ENCODE measurements at places on chromosomes 5 and 9.

DNA sequence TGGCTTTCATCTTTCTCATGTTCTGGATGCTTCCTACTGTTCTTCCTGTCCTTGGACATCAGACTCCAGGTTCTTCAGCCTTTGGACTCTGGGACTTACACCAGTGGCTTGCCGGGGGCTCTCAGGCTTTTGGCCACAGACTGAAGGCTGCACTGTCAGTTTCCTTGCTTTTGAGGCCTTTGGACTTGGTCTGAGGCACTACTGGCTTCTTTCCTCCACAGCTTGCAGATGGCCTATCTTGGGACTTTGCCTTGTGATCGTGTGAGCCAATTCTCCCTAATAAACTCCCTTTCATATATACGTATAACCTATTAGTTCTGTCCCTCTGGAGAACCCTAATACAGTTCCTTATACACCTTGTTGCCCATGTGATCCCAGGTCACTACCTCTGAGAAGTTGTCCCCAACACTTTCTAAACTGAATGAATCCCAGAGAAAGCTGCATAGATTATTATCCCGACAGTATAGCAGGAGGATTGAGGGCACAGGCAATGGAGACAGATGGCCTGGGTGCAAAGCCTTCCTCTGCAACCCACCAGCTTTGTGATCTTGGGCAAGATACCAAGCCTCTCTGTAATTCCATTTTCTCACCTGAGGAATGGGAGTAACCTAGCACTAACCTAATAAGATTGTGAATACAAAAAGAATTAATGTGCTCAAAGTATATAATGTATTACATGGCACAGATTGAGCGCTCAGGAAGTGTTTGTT is 449.6 kb upstream of the BRINP1 start:
- DNase-seq, result no peak

- DNase-seq, result no peak
Observed at GRCh38 chr9:8730618-8731017, 931.0 kb upstream of the DMAC1 start.

- no peak for DNase-seq
Observed at GRCh38 chr5:177355868-177356168, 1.9 kb upstream of the RGS14 start.

GRCh38 chr5:161483721-161484120 is 62.8 kb downstream of the GABRB2 start:
- no peak for DNase-seq

DNA sequence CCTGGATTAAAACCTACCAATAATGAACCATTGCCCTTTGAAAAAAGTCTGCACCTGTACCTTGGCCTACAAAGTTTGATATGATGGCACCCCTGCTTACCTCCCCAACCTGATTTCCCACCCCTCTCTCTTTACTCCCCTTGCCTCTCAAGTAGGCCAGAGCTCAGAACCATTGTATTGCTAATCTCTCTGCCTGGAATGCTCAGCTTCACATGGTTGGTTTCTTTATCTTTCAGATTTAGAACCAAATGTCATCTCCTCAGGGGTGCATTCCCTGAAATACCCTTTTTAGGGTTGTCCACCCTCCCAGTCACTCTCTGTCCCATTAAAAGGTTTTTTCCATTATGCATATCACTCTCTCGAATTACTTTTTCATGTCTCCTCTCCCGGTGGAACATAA is 116.6 kb upstream of the VCAN start:
- DNase-seq, result no peak

DNA sequence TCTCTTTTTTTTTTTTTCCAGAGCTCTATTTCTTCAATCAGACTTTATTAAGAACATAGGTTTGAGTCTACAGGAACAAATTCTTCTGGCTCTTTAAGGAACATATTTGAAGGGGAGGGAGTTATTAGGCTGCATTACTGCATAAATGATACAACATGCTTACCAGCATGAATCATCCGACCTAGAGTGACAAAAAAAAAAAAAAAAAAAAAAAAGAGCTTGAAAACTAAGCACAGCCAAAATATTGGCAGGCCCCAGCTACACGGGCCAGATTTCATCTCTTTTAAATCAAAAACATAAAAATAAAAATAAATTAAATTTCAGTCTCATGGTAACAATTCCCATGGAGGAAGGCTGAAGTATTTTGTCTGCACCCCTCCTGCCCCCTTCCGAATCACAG is 26.3 kb downstream of the MSX2 start:
- DNase-seq, result peak; percentile 31

GRCh38 chr5:135447298-135447929 is at the start of gene DCANP1:
TSS of gene DCANP1 (minus strand) at chr5:135447348. CDS start at chr5:135447108, 240 bp downstream.
- DNase-seq, result no peak

- DNase-seq, result peak; percentile 91
Observed at GRCh38 chr9:91193658-91194391, 167.9 kb downstream of the AUH start.

GRCh38 chr5:176768174-176768970 is 42.0 kb upstream of the UNC5A start:
- no peak for DNase-seq

- peak; percentile 32 for DNase-seq
Observed at GRCh38 chr5:81140943-81141342, 92.2 kb upstream of the CKMT2 start.

DNA sequence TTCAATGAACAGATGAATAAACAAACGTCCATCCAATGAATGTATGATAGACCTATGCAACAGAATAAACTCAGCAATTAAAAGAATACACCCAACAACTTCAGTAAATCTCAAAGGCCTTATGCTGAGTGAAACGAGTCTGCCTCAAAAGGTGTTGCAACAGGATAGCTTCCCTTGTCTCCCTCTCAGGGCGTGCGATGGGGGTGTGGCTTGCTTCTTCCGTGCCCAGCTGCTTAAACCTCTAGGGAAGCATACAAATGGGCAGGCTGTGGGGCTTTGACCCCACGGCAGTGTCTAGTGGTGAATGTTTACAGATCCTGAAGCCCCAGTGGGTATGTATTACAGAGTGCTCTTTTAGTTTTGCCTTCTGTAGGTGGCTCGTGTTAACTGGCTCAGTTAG is 87.0 kb upstream of the CCL21 start:
- no peak for DNase-seq

DNA sequence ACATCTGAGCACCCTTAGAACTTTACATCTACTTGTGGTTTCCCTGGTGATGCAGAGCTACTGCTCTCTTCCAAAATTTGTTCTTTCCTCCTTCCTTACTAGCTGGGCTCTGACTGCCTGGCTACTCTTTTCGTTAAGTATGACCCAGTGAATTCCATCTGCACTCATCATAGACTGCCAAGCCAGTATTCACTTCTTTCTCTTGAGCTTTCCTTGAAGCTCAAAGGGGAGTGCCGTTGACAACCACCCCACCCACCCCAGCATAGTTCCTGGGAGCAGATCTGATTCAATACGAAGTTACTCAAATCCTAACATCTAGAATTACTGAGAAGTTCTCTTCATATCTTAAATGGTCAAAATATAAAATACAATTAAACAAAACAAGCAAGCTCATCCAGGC is 190.5 kb downstream of the ADAMTS12 start:
- no peak for DNase-seq

DNA sequence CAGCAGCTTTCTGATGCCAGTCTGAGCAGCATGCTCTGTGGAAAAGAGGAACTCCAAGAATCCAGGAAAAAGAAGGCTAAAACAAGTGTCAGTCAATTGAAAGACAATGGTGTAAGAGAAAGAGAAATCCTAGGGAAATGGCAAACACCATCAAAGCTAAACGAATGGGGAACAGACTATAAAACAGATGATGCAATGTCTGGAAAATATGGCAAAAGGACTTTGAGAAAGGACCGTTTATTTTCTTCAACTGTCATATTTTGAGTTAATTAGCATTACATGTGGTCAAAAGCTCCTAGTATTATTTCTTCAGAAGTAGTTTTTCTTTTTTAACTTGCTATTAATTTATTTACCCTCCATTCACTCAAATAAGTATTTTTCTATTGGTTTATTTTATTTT is 465.2 kb downstream of the LRRC70 start:
- no peak for DNase-seq

DNA sequence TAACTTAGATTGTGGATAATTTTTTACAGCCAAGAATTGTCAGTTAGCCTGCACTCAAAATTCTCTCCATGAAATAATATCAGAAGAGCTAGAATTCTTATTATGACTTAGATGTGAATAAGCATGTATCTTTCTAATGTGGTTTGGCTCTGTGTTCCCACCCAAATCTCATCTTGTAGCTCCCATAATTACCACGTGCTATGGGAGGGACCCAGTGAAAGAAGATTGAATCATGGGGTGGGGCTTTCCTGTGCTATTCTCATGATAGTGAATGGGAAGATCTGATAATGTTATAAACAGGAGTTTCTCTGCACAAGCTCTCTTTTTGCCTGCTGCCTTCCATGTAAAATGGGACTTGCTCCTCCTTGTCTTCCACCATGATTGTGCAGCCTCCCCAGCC is 176.8 kb downstream of the MAT2B start:
- no peak for DNase-seq

DNA sequence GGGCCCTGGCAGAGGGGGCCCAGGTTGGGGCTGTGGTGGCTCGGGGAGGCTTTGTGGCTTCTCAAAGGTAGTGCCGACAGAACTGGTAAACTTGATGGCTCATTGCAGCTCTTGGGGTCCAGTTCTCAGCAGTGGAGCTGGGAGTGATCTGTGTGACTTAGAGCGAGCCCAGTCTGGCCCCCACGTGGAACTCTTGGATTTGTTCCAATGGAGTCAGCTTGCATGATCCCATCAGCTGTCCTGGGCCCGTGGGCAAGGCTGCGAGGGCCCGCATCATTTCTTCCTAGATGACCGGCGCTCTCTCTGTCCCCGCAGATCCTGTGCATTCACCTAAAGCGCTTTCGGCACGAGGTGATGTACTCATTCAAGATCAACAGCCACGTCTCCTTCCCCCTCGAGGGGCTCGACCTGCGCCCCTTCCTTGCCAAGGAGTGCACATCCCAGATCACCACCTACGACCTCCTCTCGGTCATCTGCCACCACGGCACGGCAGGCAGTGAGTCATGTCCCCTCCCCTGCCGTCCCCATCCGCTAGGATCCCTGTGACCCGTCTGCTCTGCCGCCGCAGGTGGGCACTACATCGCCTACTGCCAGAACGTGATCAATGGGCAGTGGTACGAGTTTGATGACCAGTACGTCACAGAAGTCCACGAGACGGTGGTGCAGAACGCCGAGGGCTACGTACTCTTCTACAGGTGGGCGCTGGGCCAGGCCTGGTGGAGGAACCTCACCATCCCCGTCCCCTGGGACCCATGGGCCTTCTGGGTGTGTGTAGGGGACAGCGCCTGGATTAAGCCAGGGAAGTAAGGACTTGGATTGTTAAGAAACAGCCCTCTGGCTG is 39.2 kb downstream of the USP20 start:
- DNase-seq, result no peak

- no peak for DNase-seq
Observed at GRCh38 chr5:31268686-31269085, 75.2 kb downstream of the CDH6 start.

GRCh38 chr5:107415762-107416161 is 255.0 kb downstream of the EFNA5 start:
- DNase-seq, result no peak

- no peak for DNase-seq
Observed at GRCh38 chr5:145585443-145586148, 249.5 kb downstream of the PRELID2 start.

DNA sequence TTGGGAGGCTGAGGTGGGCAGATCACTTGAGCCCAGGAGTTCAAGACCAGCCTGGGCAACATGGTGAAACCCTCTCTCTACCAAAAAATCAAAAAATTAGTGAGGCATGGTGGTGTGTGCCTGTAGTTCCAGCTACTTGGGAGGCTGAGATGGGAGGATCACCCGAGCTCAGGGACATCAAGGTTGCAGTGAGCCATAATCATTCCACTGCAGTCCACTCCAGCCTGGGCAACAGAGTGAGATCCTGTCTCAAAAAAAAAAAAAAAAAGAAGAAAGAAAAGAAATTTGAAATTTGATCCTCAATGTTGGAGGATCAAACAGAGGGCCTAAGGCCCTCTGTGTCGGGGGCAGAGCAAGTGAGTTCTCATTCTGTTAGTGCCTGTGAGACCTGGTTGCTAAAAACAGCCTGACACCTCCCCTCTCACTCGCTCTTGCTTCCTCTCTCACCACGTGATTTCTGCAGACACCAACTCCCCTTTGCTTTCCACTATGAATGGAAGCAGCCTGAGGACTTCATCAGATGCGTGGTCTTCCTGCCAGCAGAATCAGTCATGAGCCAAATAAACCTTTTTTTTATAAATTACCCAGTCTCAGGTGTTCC is 8.4 kb upstream of the GOLPH3 start:
- no peak for DNase-seq

DNA sequence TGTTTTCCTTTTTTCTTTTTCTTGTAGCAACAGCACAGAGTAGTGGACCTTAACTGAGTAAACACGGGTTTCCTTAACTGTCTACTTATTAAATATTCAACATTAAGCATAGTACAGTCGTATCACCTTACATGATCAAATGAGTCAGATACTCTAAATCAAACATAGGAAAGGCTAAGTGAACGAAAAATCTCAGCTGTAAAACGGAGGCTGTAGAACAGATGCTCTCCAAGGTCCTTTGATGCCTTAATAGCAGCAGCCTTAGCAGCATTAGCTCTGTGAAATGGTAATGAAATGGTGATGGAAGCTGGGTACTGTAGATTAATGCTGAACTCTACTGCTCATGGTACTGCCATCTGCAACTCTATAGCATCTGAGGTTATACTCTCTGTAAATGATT is 1433.3 kb upstream of the C9orf72 start:
- DNase-seq, result no peak

DNA sequence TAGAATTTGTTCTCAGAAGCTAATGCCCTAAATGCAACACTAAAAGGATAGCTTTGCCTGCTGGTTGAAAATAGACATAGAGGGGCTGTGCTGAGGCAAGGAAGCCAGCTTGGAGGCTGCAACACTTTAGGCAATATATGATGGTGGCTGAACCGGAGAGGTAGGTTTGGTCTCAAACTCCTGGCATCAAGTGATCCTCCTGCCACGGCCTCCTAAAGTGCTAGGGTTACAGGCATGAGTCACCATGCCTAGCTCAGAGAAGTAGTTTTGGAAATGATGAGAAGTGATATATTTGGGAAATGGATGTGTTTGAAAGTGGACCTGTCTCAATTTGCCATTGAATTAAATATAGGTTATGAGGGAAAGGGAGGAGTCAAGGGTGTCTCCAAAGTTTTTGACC is 10.0 kb downstream of the DUSP1 start:
- DNase-seq, result no peak

- DNase-seq, result no peak
Observed at GRCh38 chr9:14351221-14351836, 37.4 kb upstream of the NFIB start.

DNA sequence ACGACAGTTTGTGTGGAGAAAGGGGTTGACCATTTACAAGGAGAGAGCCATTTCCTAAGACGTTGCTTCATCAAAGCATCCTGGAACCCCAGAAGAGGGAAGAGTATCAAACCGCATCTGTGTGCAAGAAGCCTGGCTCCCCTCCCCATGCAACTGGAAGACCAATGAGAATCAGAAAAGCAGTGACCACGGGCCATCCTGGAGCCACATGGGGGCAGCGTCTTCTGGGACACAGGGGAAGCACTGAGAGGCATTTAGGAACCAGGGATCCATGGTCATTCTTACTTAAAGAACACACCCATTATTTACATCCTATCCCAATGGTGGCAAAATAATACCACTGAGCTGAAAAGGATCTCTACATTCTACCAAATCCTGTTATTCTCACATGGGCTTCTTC is 29.3 kb downstream of the SEMA5A start:
- DNase-seq, result no peak

All from cardiac fibroblast (primary cell).